Left ventricle myocardium inferior (tissue), 1 donor: ENCODE measurements at places on chromosomes 3 and 15. TPM values are rescaled to one million over a fixed set of nuclear protein-coding genes. Genes with fewer than 3 reads are reported as not detected.

The MST1 gene
- 5.4 TPM for total RNA-seq

The GPR176 gene
- total RNA-seq = 1.6 TPM

- no peak for DNase-seq
These were observed 214.0 kb downstream of the EPHB1 start for GRCh38 chr3:135009014-135009413.

GRCh38 chr3:43699864-43700263 is 9.1 kb downstream of the ABHD5 start:
- DNase-seq = no peak

The PLSCR5 gene
- total RNA-seq = not detected

The DNASE1L3 gene
- total RNA-seq = 4.5 TPM

DNA sequence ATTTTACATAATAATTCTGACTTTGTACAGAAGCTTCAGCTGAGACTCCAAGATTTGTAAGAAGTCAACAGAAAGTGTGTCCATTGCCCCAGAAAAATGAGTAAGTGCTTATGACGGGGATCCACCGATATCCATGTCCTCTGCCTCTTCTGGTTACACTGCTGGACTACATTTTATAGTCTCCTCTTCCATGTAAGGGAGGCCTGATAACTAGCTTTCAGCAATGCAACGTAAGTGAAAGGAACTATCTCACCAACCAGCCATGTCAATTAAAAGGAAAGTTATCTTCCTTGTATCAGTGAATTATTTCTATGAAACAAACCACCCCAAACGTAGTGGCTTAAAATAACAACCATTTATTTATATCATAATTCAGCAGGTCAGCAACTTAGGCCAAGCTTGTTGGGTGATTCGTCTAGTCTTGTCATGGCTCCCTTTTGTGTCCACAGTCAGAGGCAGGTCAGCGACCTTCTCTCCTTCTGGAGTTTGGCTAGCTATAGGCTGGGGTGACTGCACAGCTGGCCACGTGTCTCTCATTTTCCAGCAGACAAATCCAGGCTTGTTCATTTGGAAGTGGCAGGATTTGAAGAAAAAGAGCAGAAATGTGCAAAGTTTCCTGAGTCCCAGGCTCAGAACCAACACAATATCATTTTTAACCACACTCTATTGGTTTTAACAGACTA is 44.9 kb downstream of the TRIM69 start:
- DNase-seq = no peak

DNA sequence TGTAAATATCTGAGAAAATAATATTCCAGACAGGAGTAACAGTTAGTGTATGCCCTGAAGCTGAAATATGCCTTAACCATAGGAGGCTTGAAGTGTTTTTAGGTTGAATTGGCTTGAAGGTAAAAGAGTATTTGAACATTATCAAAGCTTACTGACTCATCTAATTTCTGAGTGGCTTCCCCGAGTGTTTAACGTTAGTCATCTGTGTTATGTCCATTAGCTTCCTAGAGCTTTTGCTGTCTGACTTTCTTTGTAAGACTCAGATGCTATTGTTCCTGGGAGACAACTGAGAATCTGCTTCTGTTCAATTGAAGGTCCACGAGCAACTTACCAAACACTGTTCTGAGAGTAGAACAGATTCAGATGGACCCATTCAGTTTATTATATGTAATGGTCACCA is 656.8 kb upstream of the NECTIN3 start:
- no peak for DNase-seq

The CAV3 gene
- total RNA-seq = 31.6 TPM

DNA sequence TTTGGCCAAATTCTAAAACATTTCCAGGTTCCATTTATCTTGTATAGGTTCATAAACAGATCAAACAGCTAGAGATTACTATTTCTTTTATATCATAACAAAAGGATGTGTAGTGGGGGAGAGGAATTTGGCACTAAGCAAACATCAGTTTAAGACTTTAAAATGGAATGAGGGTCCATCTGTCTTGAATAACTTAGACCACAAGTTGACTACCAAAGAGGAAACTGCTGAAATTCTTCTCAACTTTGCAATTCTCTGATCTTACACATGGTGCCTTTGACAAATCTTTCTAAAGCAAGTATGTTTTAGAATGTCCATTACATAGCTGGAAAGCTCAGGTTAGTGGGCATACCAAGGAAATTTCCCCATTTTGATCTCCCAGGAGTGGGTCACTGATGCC is 140.5 kb upstream of the ADAMTS9 start:
- DNase-seq = no peak

DNA sequence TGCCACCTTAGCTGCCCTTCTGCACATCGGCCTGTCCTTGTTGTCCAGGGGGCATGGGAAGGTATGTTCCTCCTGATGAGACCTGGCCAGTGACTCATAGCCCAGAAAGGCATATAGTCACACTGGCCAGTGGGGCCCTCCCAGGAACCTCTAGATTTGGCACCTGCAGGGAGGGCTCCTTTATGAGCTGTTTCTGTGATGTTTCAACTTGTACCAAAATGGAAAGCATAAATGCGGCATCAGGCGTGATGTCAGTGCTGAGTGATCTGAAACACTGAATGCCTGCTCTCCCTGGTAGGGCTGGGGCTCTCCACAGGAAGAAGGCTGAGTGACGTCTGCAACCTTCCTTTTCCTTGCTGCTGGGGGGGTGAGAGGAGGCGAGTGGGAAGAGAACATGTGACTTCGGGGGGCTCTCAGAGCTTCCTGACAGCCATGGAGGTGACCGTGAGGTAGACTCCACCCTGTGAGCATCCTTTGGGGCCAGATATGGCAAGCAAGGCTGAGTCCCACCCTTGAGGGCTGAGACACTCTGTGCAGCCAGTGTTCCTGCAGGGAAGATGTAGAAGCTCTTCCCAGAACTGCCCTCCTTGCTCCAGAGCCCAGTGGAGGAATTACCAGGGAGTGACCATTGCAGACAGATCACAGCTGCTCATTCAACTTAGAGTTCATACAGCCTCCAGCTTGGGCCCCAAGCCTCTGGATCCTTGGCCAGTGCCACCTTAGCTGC is 37.1 kb upstream of the APEH start:
- DNase-seq = no peak

GRCh38 chr3:69684309-69684961 is 54.8 kb upstream of the MITF start:
- DNase-seq = no peak

- DNase-seq = no peak
These were observed 330.1 kb downstream of the ARPP21 start for GRCh38 chr3:35969406-35969805.

The ETV5 gene
- total RNA-seq = 5.0 TPM

- no peak for DNase-seq
These were observed 68.1 kb upstream of the DLG1 start for GRCh38 chr3:197366301-197367044.

GRCh38 chr3:131537531-131537930 is 34.8 kb upstream of the MRPL3 start:
- no peak for DNase-seq

DNA sequence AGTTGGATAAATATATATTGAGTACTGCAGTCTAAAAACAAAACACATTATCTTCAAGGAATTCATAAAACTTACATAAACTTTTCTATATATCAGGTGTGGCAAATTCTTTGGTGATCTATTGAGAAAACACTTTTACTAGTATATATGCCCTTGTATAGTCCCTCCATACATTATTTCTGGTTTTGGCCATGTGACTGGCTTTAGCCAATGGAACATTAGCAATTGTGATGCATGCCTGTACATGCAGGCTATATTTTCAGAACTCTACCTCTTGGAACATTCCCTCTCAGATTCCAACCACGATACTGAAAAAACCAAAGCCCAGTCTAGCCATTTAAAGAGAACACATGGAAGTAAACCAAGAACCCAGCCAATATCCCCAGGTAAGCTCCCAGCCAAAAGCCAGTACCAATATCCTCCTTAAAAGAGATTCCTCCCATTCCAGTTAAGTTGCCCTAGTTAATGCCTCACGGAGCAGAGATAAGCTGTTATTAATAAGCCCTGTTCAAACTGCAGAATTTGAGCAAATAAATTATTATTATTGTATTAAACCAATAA is 152.8 kb downstream of the NEK10 start:
- DNase-seq = no peak

The PEX5L gene
- 0.41 TPM for total RNA-seq

DNA sequence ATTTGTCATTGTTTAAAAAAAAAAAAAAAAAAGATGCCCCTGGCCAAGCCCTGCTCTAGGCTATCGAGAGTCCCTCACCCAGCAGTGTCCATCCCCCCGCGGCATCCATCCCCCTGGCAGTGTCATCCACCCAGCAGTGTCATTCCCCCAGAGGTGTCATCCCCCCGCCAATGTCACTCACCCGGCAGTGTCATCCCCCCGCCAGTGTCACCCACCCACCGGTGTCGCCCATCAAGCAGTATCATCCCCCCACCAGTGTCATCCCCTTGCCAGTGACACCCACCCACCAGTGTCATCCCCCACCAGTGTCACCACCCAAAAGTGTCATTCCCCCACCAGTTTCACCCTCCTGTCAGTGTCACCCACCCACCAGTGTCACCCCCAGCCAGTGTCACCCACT is 99.3 kb upstream of the PRR20G start:
- peak; percentile 5 for DNase-seq

DNA sequence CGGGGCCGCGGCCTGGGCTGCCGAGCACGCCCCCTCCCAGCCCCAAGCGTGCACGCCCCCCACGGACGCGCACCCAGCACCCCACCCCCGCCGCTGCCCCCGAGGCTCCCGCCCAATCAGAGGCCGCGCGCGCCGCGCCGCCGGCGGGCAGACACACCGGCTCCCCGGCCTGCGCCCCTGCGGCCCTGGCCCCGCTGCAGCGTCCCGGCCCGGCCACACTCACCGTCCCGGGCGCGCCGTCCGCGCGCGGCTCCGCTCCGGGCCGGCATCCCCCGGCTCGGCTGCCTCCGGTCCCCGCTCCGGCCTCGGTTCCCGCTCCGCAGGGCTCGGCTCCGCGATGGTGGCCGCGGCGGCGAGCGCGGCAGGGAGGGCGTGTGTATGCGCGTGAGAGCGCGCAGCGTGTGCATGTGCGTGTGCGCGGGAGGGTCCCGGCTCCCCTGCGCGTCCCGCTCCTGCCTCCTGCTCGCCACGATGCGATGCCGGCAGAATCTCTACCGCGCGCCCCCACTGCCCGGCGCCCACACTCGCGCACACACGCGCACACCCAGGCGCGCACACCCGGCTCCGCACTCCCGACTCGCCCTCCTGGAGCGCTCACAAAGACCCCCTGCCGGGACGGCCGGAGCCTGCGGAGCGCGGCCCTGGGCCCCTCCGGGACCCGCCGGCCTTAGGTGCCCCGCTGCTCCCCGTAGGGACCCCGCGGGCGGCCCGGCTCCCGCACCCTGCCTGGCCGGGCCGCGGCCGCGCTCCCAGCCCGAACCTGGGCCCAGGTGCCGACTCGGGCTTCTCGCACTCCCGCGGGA is 186.5 kb upstream of the LINGO1 start:
- DNase-seq = no peak

GRCh38 chr15:43529141-43529540 is 11.7 kb downstream of the MAP1A start:
- DNase-seq = no peak

DNA sequence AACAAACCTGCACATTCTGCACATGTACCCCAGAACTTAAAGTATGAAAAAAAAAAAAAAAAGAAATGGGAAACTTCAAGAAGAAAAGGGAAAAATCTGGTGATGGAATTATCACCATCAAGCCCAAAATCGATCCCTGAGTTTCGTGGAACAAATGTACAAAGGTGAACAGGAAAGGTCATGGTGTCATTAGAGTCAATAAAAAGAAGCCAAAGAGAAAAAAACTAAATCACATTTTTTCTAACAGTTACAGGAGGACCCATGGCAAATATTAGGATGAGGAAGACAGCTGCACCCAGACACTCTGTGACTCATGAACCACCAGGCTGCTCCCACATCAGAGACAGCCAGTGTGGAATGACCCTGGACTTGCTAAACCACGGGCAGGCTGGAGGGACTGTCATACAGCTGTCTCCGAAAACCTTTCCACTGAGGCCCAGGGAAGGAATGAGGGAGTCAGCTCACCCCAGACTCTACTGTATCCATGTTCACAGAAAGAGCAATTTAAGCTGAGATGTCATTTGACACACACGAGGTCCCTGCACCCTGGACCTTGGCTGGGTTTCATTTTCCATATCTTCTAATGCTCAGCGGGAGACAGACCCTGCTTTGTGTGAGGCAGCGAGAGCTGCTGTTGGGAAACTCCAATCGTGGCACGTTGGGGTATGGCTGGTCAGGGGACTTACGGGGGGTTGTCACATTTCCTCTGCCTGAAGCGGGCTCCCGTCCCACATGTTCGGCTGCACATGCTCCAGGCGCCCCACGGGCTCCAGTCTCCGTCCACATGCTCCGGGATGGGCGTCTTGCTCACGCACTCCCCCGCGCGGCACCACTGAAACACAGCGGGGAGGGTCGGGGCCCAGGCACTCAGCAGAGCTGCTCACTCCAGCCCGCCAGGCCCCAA is 210.2 kb downstream of the ADAMTS17 start:
- peak; percentile 68 for DNase-seq

DNA sequence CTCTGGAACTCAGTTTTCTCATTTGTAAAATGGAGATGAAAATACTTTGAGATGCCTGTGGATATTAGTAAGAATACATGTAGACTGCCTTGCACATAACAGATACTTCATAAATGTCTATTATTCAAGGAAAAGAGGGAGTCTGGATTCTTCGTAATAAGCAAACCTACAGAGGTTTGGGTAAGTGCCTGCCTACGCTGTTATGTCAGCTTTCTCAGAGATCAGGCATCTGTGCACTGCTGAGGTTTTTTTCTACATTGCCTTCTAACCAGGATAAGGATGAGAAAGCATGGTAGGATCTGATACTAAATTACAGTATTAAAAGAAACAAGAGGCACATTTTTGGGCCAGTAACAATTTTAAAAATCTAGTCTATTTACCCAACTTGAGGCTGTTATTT is 10.9 kb downstream of the MCTP2 start:
- no peak for DNase-seq

- no peak for DNase-seq
These were observed 70.7 kb downstream of the APBA2 start for GRCh38 chr15:28956491-28956890.

GRCh38 chr3:159144891-159145290 is 343.0 kb downstream of the MFSD1 start:
- DNase-seq = no peak

DNA sequence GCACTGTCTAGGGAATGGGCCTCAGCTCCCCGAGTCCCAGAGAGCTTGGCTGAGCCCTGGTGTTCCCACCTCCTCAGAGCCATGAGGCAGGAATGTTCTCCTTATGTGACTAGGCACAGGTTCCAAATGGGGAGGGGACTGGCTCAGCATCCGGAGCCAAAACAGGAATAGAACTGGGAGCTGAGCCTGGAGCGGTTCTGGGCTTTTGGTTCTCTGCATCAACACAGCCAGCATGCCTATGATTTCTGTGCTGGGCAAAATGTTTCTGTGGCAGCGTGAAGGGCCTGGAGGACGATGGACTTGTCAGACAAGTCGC is at the start of gene FAM131A:
FAM131A (plus strand) TSS at position 202 of the 316 bp plus-strand sequence; CDS start at position 233, 31 bp downstream.
- peak; percentile 77 for DNase-seq

DNA sequence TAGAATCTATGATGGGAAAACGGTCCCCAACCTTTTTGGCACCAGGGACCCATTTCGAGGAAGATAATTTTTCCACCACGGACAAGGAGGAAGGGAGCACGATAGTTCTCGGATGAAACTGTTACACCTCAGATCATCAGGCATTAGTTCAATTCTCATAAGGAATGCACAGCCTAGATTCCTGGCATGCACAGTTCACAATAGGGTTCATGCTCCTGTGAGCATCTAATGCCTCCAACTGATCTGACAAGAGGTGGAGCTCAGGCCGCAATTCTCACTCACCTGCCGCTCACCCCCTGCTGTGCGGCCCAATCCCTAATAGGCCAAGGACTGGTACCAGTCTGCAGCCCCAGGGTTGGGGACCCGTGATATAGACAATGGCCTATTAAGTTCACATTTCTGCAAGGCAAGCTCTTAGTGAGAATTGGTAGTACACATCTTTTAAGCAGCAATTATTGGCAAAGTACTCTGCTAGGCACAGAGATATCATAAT is 26.5 kb downstream of the CD200R1 start:
- no peak for DNase-seq
